ENCODE measurements at places on chromosomes 2 and 18.

DNA sequence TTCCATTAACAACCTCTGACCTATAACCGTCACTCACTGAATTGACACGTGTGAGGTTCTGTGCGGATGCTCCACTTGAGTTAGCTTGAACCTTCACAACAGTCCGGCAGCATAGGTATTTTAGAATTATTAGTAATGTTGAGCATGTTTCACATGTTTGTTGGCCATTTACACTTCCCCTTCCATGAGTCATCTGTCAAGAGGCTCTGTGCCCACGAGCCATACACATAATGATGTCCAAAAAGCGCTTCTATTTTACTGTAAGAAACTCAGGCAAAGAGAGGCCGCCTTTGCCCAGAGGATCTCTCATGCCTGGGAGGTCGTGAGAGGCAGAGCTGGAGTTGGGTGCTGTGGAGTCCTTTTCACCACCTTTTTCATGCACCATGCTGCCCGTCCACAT lies 28.9 kb upstream of the TMEM214 start:
- DNase-seq: no peak

DNA sequence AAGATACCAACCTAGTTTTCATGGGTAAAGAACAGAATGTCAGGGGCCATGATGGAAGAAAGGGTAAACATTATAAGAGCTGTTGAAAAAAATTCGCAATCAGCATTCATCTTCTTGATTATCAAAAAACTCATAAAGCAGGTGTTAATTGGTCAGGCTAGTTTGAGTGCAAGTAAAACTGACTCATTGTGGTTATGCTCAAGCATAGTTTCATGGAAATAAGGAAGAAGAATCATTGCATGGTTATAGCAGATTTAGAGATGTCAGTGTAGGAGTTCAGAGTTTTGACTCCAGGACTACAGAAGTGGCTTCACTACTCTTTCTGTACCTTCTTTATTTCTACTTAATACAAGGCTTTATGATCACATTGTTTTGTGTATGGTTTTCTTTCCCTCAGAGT lies 26.9 kb upstream of the CDH19 start:
- DNase-seq: no peak

- DNase-seq: no peak
Measured at GRCh38 chr2:68662466-68662865, 19.1 kb downstream of the PROKR1 start.

GRCh38 chr2:238586931-238587775 lies 160.4 kb downstream of the ASB1 start:
- no peak for DNase-seq

GRCh38 chr2:74238879-74239278 lies 40.5 kb downstream of the MTHFD2 start:
- DNase-seq: no peak

DNA sequence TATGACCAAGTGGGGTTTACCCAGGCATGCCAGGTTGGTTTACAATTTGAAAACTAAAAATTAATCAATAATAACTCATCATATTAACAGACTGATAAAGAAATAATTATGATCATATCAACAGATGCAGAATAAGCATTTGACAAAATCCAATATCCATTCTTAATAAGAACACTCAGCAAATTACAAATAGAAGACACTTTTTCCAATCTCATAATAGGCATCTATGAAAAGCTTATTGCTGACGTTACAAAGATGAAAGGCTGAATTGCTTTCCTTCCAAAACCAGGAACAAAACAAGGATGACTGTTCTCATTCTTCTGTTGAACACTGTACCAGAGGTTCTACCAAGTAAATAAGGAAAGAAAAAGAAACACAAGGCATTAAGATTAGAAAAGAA lies 55.1 kb upstream of the C2orf15 start:
- DNase-seq: no peak

DNA sequence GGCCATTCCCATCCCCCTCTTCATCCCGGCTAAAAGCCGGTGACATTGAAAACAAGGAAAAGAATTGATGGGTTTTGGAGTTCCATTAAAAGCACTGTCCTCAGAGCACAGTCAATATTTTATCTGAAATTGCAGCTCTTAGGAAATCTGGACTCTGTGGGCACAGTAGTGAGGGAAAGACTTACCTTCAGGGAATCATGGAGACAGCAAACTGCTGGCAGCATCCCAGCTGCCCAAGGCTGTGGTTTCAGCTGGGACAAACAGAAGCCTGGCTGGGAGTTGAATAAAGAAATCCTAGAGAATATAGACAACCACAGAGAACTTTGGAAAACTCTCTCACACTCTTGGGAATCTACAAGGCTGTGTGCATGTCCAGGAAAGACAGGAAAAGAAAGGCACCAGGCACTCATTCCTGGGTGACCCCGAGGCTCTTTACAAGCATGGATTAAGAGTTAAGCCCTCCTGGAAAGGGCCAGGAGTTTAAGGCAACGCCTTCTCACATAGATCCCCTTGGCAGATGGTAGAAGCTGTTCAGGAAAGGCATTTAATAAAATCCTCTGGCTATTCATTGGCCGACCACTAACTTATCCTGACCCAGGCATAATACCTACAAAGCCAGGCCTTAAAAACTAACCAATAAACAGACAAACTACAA lies 255.1 kb downstream of the MYT1L start:
- no peak for DNase-seq

- DNase-seq: no peak
Measured at GRCh38 chr2:239055756-239056493, 208.0 kb downstream of the TWIST2 start.

DNA sequence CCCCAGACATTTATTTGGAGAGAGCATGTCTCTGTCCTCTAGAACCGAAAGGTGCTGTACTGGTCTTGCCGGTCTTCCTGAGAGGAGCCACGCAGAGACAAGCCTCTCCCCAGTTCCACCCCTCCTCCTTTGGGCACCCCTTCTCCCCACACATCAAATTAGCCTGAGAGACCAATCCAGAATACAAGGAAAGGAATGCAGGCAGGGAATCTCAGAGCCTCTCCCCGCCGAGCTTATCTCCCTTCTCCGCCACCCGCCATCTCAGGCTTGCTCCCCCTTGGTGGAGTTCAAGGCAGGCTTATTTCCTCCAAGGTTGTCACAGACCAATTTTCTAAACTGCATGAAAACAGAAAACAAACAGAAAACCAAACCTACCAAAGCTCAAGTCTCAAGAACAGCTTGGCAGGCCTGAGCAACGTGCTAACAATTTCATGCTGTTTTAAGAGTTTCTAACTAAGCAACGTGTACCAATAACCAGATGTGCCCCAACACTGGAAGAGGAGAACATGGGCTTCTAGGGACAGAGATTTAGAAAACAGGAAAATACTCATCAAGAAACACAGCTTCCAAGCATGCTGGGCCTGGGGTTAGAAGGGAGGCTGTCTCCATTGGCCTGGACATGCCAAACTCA lies 124.5 kb upstream of the PKDCC start:
- DNase-seq: no peak

DNA sequence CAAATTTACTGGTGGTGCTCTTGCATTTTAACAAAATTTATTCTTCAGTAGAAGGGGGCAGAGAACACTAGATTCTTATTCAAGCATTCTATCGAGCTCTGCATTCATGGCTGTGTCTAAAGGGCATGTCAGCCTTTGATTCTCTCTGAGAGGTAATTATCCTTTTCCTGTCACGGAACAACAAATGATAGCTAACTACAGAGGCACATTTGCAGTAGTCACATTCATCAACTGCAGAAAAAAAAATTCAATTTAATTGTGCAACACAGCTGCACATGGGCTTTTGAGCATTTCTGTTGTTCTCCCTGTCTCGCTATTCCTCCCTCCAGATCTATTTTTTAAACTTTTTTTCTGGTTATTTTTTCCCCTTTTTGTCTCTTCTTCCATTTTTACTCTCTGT lies 13.0 kb upstream of the DLX1 start:
- no peak for DNase-seq
